Activated naive CD4-positive, alpha-beta T cell treated with Interleukin-2 at 50 U/mL for 16 hours (primary cell): ENCODE measurements at places on chromosomes 13 and 19.

GRCh38 chr19:7817801-7818200 is 12.2 kb upstream of the EVI5L start:
- no peak for DNase-seq

- DNase-seq = no peak
These were observed 21.7 kb downstream of the TEX30 start for GRCh38 chr13:102751886-102752285.

DNA sequence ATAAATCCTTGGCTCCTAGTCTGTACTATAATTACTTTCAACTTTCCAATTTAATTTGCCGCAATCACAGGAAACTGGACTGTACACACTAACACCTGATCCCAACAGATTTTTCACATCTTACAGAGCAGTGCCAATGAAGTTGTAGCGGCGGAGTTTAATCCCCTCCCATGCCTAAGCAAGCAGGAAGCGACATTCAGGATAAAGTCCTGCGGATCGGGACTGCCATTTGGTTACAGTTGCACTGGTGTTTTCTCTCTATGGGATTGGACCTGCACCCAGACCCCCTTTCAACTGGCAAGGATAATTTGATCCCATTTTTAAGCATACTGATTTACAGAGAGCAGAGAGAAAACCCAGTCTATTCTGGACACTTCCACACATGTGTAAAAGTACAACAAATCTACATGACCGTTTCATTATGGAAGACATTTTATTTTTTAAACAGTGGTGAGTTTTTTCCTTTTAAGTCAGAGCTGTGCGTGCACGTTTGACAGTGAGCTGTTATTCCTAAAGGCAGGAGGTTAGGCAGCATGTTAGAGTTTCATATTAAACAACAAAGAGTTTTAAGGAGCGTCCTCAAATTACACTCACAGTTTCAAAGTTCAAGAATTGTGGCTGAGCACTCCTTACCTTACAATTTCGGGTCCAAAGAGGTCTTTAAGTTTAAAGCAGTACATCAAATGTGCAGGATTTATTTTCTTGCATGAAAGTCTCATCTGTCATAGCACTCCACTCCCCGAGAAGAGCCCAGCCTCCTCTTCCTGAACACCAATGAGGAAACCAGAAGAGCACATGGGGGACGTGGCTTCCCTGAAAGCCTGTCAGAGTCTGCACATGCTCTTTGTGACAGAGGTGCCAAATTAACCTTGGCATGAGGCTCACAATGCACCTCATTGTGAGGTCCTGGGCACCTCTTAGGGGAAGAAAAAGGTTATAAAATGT is 141.6 kb upstream of the RFC3 start:
- no peak for DNase-seq

DNA sequence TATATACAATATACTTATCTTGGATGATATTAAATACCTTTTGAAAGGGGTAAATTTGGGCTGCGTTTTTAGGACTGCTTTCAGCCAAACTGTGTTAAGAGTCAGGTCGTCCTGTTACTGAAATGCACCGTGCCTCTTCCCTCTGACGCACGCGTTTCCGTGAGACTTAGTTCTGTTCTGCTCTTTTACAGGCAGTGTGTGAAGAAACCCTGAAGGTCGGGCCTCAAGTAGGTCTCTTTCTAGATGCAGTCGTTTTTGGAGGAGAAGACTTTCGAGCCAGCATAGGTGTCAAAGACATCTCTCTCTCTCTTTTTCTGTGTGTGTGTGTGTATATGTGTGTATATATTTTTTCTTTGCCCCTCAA is 107.0 kb downstream of the ZIC5 start:
- DNase-seq = no peak

DNA sequence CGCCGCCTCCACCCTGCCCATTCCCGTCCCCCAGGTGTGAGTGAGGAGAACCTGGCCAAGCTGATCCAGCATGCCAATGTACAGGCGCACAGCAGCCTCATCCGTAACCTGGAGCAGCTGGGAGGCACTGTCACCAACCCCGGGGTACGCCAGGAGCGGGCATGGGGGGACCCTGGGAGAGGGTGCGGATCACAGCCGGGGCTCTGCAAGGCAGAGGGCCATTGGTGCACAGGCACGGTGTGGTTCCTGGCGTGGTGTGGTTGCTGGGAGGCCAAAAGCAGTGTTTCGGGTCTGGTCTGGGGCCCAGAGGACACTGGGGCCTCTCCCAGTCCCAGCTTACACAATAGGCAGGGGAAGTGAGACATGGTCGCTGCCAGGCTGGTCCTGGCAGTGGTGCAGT is 8.3 kb downstream of the STXBP2 start:
- no peak for DNase-seq

- no peak for DNase-seq
These were observed 12.2 kb downstream of the ZSCAN22 start for GRCh38 chr19:58338825-58339558.

DNA sequence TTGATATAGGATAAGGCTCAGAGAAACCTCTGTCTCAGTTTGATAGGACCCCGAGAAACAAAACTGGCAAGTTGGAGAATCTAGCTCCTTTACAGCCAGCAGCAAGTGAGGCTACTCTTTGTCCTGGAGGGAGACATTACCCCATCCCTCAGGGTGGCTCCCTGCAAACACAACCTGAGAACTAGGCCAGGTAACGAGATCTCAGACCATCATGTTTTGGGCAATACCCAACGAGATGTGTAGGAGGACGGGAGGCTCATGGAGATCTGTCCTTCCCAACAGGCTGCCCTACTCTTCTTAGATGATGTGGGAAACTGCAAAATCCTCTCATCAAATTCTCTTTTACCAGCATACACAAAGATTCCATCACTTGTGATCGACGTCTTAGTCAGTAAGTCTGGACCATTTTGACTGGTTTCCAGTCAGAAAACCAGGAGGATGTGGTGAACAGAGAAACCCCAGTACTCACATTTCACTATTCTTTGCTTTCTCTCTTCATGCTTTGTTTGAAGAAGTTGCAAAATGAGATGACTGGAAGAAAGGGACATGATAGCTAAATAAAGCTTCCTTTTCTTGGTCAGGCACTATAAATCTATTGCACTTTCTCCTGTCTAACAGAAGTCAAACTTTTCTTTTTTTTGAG is 6.0 kb upstream of the CTU1 start:
- no peak for DNase-seq

GRCh38 chr19:10796653-10797052 is 39.4 kb downstream of the TMED1 start:
- no peak for DNase-seq
